Amniotic stem cell (primary cell): ENCODE measurements at places on chromosomes 12 and 14.

DNA sequence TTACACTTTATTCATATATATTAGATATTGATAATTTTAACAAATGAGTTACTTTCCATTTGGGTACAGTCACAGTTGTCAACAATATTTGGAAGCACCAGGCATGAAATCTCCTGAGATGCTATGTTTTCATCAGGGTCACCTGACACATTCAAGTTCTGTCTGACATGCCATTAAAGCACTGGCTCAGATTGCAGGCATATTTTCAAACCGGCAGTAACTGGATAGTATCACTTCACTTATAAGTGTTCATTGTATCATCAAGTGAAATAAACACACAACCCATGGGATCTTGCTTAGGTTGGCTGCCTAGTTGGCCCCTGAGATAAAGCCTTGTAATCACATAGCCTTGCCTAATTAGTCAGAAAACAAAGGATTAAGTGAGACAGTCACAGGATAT, 4.8 kb downstream of the IFNG start:
- DNase-seq: no peak

GRCh38 chr14:46401066-46401465, 250.5 kb downstream of the RPL10L start:
- no peak for DNase-seq

GRCh38 chr14:90302529-90303303, 29.0 kb downstream of the NRDE2 start:
- DNase-seq: no peak

DNA sequence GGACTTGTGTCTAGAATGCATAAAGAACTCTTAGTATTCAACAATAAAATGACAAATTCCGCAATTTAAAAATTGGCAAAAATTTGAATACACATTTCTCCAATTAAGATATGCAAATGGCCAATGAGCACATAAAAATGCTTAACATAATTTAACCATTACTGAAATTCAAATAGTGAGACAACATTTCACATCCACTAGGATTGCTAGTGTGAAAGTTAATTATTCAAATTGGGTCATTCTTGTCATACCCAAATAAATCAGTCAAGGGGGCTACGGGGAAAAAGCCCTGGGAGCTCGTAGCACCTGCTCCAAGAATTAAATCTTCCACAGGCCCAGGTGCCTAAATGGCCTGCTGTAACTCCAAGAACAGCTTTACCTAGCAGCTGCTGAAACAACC, 25.0 kb upstream of the C14orf132 start:
- no peak for DNase-seq

- no peak for DNase-seq
Observed at GRCh38 chr12:113273053-113273725, 51.9 kb downstream of the TPCN1 start.

GRCh38 chr12:104510145-104510872, 53.6 kb downstream of the CHST11 start:
- DNase-seq: no peak
